ENCODE measurements at places on chromosomes 4 and X.

DNA sequence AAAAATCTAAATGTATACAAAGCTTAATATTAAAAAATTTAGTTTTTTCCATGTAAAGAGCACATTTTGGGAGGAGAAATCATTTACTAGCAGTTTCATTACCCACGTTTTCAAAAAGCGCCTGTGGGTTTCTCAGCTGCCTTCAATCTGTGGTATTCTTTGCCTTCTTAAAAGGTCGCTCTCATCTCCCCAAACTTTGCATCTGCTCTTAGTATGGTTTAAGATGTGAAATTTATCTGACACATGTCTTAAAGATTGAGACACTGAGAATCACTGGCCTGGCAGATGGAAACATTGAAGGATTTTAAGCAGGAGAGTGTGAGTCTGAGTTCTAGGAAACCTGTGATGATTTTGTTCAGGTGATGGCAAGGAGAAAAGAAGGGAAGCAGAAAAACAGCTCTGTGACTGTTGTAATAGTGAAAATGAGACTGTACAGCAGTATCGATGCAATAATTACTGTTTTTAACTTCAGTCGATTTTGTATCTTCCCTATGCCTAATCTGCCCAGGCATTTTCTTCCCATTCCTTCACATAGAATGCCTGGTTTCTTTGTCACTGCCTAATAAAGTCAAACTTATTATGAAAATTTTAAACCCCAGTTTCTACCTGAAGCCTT is 75.9 kb downstream of the PAQR3 start:
- no peak for DNase-seq

DNA sequence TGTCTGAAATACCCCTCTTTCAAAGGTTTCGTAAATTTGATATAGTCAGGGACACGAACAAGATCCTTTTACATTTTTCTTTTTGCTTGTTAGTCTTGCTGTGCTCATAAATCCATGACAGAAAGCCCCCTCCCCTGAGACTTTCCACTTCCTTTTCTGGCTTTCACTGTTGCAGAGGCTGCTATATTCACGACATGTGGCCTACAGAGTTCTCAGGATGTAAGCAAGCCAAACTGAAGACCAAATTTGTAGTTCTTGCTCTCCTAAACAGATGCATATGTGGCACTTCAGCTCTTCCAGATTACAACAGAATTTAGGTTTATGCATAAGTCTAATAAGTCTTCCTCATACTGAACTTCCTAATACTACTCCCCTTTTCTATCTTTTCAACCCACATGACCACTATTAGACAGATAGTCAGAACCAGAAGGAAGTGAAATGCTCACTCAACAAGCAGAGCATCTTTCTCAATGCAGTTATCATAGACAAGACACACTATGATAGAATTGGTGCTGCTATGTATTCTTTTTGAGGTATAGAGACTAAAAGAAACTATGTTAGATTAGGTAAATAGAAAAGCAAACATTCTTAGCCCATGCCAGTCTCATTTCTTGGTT is 15.0 kb downstream of the BTK start:
- DNase-seq, result peak; percentile 21

- no peak for DNase-seq
Measured at GRCh38 chrX:420496-421223, 34.0 kb upstream of the PPP2R3B start.

DNA sequence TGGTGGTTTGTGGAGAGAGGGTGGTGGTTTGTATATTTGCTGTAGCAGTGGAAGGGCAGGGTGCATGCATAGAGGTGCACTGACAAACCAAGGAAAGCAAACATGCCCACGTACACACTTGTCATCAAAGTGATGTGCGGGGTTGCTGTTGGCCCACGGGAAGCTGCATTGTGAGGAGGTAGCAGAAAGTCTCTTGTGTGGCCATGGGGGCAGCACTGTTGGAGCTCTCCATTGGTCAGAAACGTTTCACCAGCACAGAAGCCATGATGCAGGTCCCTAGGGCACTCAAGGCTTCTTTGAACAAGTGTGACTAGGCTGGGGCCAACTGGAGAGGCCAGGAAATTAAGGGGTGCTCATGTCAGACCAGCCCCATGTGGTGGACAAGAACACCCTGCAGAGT is 174.8 kb upstream of the KLF8 start:
- no peak for DNase-seq

DNA sequence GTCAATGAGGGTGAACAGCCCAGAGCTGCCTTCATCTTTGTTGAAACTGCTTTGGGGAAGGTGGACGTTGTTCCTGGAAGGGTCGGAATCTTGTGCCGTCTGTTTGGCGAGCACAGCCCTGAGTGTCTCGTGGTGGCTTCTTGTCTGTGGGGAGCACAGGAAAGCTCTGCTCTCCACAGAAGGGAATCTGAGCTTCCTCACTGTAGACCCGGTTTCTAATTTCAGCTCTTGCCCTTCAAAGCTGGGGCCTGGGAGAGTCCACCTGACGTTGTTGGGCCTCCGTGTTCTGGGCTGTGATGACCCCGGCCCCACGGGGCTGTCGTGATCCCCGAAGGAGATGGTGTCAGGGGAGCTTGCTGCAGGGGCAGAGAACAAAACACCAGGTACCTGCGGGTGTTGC is 47.5 kb downstream of the SORCS2 start:
- DNase-seq, result no peak

DNA sequence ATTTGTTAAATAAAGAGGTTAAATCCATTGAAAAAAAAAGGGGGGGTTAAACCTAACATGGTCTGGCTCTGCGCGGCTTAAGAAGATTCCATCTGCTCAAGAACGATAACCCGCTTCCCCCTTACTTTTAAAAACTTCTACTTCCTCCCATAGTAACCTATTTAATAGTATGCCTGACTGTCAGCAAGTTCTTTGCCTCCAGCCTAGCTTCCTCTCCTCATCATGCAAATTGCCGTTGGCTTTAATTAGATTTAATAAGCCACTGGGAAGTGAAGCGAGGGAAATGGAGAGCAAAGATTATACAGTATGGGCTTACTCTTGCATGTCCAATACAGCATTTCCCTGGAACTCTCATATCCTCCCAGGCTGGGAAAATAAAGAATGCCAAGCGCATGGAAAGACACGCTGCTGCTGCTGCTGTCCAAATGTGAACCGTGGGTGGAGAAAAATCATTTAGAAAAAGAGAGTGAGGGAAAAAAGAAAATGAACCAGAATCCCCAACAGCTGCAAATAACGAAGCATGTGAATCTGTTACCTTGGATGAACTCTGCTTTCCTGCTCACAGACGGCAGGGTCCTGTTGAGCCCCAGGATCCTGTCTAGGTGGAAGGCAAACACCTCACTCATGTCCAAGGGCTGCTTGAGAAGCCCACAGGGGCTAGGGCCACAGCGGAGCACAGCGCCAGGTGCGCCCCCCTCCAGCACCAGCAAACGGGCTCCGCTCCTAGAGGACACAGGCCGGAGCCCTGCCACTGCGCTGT is 2.7 kb downstream of the GASK1B start:
- DNase-seq, result no peak

- DNase-seq, result no peak
Measured at GRCh38 chrX:134388161-134389109, 71.5 kb upstream of the HPRT1 start.

DNA sequence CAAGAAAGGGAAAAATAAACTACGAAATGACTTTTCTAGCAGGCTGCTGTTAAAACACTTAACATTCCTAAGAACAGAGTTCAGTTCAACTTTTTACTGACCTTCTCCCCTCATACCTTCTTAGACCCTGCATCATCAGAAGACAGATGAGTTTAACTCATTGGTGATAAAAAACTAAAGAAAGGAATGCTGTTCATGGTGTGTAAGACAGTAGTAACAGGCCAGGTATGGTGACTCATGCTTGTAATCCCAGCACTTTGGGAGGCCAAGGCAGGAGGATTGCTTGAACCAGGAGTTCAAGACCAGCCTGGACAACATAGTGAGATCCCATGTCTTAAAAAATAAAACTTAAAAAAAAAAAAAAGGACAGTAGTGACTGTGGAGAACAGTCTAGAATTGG is 16.2 kb downstream of the RBM47 start:
- DNase-seq, result no peak

DNA sequence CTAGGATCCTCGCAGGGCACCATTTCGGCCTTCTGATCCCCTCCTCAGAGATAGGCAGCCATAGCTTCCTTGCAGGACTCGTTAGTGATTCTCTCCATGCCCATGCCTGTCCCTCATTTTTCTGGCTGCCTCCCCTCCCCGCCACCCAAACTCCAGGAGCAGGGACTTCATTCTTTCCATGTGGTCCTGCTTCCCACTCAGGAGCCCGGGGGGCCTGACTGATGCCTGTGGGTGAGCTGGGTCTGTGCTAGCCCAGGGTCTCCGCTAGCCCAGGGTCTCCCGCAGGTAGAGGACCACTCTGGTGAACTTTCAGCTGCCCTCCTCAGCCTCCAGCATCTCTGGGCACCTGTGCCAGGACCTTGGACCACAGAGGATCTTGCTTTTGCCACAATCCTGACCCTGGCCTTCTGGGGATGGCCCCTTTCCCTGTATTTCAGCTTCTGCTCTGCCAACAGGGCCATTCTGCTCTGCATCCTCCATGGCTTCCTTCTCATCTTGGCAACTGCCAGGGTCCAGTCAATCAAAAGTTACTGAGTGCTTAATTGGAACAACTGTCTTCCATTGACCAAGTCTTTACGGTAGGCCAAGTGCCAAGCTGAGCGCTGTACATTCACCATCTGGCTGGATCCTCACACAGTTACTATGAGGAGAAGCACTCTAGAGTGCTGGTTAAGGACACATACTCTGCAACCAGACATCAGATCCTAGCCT is 152.2 kb downstream of the EFNB1 start:
- no peak for DNase-seq

- DNase-seq, result no peak
Measured at GRCh38 chr4:86910369-86910768, 18.1 kb upstream of the C4orf36 start.

- no peak for DNase-seq
Measured at GRCh38 chrX:97740886-97741285, 857.2 kb downstream of the RPA4 start.

DNA sequence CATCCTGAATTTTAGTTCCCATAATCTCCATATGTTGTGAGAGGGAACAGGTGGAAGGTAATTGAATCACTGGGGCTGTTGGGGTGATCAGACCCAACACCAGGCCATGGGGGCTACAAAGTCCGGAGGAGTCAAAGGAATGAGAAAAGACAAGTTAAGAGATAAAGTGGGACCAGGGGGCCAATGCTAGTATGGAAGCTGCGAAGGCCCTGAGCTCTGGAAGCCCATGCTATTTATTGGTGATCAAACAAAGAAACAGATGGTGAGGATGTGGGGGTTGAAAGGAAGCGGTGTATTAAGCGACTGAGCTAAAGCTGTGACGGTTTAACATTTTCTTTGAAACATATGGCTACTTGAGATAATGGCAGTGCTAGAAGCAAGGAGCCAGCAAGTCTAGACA is 132.8 kb downstream of the PDGFC start:
- DNase-seq, result no peak
